ENCODE measurements at places on chromosomes 4 and X. TPM values are rescaled to one million over a fixed set of nuclear protein-coding genes. Genes with fewer than 3 reads are reported as not detected.

DNA sequence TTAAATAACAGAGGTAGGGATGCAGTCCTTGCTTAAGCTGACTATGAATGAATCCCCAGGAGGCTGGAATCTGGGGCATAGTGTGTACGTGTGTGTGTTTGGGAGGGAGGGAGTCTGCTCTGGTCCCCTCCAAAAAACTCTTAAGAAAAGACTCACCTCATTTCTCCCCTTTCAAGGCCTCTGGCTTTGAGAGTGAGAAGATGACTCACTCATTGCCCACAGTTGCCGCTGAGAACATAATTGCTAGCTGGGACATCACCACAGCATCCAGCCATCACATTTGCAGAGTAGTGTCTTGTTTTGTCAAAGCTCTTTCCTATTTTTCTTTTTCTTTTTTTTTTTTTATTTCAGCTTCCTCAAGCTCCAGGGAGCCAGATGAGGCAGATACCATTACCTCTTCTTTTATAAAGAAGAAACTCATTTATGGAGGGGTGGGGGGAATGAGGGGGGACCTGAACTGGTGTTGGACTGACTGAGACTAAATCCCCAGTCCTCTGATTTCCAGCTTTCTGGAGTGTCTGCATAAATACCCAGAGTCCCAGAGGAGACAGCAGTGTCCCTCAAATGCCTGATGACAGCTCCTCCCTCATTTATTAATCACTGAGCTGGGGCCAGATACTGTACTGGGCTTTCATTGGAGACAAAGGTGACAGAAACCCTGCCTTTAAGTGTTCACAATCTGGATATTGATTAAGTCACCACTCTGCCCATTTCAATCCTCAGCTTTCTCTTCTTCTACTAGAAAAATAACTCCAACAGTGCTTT, 61.9 kb upstream of the LAS1L start:
- peak; percentile 14 for DNase-seq
- no peak overlapping the region for H3K4me3 ChIP-seq
- no peaks in the 10 kb centered on the region for H3K27me3 ChIP-seq
- H3K4me1 ChIP-seq, result no peaks in the 10 kb centered on the region
- no peaks in the 10 kb centered on the region for H3K36me3 ChIP-seq

Gene ZDHHC15
- 3.1 TPM for total RNA-seq

Gene CLIC2
- total RNA-seq, result 3.5 TPM

Gene RNF128
- total RNA-seq, result 1.5 TPM

DNA sequence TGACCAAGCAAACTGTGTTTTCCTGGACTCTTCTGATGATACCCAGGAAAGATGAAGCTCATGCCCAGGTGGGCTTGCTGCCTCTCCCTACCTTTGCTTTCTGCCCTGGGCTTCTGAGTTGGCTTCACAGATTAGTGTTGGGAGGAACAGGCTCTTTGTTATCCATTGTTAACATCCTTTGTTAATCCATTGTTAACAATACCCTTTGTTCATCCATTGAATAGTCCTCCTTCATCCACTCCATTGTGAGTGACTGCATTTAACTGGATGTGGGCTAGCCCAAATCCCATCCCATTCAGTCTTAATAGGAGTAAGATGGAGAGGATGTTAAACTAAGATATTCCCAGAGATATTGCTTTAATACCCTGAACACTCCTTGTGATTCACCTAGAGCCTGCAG, 199.0 kb upstream of the LNX1 start:
- H3K27ac ChIP-seq, result no peak overlapping the region
- H3K4me1 ChIP-seq, result no peaks in the 10 kb centered on the region
- H3K4me3 ChIP-seq, result no peak overlapping the region
- H3K36me3 ChIP-seq, result no peaks in the 10 kb centered on the region
- no peaks in the 10 kb centered on the region for H3K27me3 ChIP-seq

Gene GAGE12F
- total RNA-seq, result 1.2 TPM

GRCh38 chr4:100721490-100721889, 203.7 kb upstream of the EMCN start:
- no peaks in the 10 kb centered on the region for H3K36me3 ChIP-seq
- H3K4me3 ChIP-seq, result no peak overlapping the region
- H3K27ac ChIP-seq, result no peak overlapping the region
- no peaks in the 10 kb centered on the region for H3K4me1 ChIP-seq
- DNase-seq, result no peak

DNA sequence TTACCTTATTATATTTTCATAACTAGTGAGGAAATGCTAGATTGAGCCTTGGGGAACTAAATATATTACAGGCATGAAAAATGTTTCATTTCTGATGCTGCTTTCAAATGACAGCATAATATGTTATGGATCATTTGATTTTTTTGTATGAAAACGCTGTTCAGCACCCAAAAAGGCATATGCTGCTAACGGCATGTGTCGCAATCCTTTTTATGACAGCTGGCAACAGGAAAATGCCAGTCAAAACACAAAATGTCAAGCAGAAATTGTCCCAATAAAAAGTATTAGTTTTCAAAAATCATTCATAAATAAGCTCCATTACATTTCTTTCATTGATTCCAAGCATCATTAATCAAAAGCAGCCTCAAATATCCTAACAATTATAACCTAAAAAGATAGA, 1244.5 kb downstream of the PCDH7 start:
- H3K36me3 ChIP-seq, result no peaks in the 10 kb centered on the region
- no peak overlapping the region for H3K4me3 ChIP-seq
- no peak for DNase-seq
- no peak overlapping the region for H3K27ac ChIP-seq

Gene SPANXD
- total RNA-seq, result not detected

Gene PPEF2
- 0.71 TPM for total RNA-seq

- H3K27me3 ChIP-seq, result no peaks in the 10 kb centered on the region
- H3K4me1 ChIP-seq, result no peaks in the 10 kb centered on the region
- H3K36me3 ChIP-seq, result no peaks in the 10 kb centered on the region
- no peak overlapping the region for H3K4me3 ChIP-seq
- no peak for DNase-seq
- H3K27ac ChIP-seq, result no peak overlapping the region
These were observed 467.4 kb downstream of the BCOR start for GRCh38 chrX:39630344-39630743.

GRCh38 chrX:69237236-69237635, 72.0 kb upstream of the PJA1 start:
- H3K4me3 ChIP-seq, result no peak overlapping the region
- no peak overlapping the region for H3K27ac ChIP-seq
- no peaks in the 10 kb centered on the region for H3K27me3 ChIP-seq
- H3K4me1 ChIP-seq, result no peaks in the 10 kb centered on the region
- no peaks in the 10 kb centered on the region for H3K36me3 ChIP-seq

Gene CYTL1
- total RNA-seq, result 0.39 TPM

DNA sequence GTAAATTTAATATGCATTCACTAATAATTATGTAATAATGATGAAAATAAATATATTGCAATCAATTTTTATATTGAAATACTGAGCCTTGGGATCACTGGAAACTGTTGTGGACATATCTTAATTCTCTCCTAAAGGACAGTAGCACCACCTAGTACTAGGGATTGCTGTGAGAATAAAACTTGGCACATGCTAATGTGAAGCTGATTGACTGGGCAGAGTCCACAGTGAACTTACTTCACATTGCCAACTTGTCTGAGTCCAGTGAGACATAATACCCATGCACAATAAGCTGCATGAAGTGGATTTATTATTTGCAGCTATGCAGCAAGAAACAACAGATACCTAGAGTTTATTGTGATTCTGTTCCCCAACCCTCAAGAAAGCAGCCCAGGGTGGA, 131.1 kb downstream of the GABRG1 start:
- no peak for DNase-seq
- no peak overlapping the region for H3K27ac ChIP-seq
- no peaks in the 10 kb centered on the region for H3K36me3 ChIP-seq
- no peaks in the 10 kb centered on the region for H3K27me3 ChIP-seq
- no peaks in the 10 kb centered on the region for H3K4me1 ChIP-seq

- H3K27ac ChIP-seq, result no peak overlapping the region
- no peak overlapping the region for H3K4me3 ChIP-seq
These were observed 263.3 kb upstream of the CLNK start for GRCh38 chr4:10947898-10948297.

- no peaks in the 10 kb centered on the region for H3K4me1 ChIP-seq
- no peak for DNase-seq
- H3K36me3 ChIP-seq, result no peaks in the 10 kb centered on the region
These were observed 122.5 kb downstream of the ARHGAP6 start for GRCh38 chrX:11543249-11543648.

- H3K27me3 ChIP-seq, result no peaks in the 10 kb centered on the region
- H3K4me1 ChIP-seq, result peaks cover 14% of the 10 kb centered on the region
- no peaks in the 10 kb centered on the region for H3K36me3 ChIP-seq
These were observed 33.7 kb downstream of the ANKRD17 start for GRCh38 chr4:73224886-73225285.

Gene TASL
- total RNA-seq, result not detected
